Hypothalamus (tissue), 51 donors: ENCODE measurements at places on chromosomes 6 and 20.
A peak's percentile ranks its signal among the peaks of the same experiment; 100 is the strongest.

- no peak for DNase-seq
These were observed 230.1 kb upstream of the MOCS1 start for GRCh38 chr6:40164345-40164755.

DNA sequence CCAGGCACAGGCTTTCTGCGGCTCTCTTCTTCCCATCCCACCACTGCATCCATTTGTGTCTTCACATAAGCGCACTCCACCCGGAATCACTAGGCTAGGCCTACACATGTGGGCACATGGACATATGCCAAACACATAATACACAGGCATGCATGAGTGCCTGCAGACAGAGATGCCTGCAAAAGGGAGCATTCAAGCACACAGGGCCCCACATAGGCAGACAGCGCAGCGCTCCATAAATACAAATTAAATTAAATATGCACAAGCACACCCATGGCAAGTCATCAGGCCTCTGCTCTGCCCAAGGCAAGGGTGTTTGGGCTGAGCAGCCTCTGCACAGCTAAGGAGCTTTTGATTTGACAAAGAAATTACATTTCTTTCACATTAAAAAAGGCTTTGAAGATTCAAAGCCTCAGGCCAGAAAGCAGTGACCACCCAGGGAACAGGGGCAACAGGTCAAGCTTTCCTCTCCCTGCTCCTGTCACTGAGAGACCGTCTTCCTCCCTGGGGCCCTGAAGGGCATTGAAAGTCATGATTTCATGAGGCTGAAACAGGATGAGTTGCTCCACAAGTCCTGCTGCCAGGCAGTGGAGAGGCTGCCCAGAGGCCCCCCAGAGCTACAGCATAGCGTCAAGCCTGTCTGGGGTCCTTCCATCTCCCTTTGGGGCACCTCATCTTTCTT is 134.2 kb upstream of the LRFN2 start:
- DNase-seq: no peak

GRCh38 chr6:85068221-85068620 is 303.8 kb upstream of the TBX18 start:
- DNase-seq: no peak

DNA sequence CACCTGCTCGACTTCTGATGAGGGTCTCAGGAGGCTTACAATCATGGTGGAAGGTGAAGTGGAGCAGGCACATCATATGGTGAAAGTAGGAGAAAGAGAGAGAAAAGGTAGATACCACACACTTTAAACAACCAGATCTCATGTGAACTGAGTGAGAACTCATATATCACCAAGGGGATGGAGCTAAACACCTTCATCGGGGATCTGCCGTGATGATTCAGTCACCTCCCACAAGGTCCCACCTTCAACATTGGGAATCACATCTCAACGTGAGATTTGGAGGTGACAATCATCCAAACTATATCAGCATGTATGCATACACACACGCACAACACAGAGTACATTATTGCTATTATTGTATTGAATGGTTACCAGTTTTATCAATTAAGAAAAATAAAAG is 453.3 kb upstream of the NRSN1 start:
- no peak for DNase-seq

- no peak for DNase-seq
These were observed 38.8 kb downstream of the MRS2 start for GRCh38 chr6:24441599-24441904.

DNA sequence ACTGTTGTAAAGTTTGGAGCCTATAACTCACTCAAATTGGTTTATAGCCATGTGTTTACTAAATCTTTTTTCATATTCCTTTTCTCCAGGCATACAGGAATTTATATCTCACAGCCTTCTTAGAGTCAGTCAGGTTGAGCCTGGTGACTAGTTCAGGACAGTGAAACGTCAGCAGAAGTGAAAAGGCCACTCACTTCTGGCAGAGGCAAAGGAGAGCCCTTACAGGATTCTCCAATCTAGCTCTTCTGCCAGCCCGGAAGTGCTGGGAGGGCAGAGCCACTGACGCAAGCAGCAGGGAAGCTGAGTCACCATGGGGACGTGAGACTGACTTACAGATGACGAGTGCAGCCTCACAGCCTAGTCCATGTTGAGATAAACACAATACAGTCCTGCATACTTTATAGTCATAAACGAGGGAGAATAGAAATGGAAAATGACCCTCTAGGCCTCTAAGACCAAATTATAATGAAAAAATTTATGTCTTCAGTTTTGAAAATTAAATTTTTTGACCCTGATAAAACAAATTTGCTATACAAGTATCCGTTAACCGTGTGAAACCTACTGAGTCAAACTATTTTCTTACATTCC is 1.3 kb downstream of the PXT1 start:
- DNase-seq: peak; percentile 61

DNA sequence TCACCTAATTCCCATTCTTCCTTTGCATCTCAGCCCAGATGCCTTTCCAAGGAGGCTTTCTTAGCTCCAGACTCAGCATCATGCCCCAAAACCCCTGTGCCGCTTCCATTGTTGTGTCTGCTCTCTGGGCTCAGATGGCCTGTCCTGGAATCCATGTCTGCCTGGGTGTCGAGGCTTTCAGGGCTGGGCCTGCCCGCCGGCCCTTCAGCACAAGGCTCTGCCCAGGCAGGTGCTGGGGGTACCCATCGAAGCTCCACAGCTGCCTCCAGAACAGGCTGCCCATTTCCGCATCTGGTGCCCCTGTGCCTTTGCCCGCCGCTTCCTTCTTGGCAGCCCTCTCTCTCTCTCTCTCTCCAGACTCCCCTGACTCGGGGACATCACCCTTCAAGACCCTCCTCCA is 1.2 kb downstream of the CPXM1 start:
- DNase-seq: no peak

DNA sequence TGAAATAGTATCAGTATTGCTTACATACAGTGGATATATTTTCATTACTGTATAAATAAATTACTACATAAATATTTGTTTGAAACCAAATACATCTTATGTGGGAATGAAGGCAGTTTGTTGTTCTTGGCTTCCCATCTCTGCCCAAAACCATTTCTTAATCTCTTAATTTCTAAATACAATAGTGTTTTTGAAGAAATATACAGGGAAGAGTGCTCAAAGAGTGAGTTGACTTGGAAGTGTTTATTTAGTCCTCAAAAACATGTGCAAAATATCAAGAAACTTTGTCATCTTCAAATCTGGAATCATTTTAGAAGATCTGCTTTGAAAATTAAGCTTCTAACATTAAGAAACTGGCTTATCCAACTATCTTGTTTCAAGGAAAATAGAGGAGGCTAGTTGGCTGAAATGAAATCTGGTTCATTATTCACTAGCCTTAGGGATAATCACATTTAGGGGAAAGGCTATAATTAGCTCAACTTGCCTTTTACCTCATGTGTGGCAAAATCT is 259.8 kb upstream of the FLRT3 start:
- DNase-seq: no peak

GRCh38 chr20:4808872-4809271 is 87.2 kb downstream of the PRND start:
- no peak for DNase-seq

DNA sequence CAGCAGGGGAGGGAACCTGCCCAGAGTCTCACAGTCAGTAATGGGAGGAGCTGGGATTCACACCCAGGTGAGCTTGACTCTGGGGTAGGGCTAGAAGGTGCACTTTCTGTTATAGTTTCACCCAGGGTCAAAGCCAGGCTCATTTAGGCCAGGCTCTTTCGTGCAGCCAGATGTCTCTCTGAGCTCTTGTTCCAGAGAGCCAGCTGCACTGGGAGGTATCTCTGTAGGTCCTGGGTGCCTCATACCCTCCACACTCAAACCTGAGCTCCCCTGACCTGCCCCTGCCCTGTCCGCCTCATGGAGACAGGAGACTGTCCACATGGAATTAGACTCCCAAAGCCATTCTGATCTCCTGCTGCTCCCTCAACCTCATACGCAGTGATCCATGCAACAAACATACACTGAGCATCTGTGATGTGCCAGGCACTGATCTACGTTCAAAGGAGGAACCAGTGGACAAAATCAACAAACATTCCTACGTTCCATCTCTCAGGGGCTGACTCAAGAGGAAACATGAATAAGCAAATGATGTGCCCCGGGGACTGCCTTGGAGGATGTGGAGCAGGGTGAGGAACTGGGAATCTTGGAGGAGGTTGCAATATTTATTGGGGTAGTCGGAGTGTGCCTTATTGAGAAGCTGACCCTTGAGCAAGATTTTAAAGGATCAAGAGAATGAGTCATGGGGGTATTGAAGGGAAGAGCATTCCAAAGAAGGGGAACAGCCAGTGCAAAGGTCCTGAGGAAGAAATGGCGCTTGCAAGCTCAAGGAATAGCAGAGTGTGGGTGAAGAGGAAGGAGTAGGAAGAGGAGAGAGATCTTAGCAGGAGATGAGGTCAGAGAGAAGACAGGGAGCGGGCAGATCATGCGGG is 71.3 kb upstream of the TOX2 start:
- no peak for DNase-seq

DNA sequence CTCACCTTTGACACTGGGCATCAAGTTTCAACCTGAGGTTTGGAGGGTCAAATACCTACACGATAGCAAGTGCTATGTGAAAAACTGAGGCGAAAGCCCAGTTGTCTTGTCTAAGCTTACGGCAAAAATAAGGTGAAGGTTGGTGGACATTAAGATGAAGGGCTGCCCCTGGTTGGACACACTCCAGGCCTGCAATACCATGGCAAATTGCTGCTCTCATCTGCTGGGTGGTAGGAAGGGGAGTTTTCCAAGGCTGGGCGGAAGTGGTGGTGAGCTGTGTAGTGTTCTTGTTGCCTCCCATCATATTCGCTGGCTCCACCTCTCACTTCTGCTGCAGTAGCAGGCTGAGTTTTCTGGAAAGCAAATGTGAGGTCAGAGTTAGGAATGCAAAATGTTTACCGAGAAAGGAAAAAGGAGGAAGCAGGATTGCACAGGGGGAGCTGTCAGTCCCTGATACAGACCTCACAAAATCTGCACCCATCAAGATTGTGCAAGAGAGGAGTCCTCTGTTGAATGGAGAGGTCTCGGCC is 33.7 kb downstream of the SCP2D1 start:
- no peak for DNase-seq

GRCh38 chr6:53359843-53360092 is 11.0 kb upstream of the ELOVL5 start:
- DNase-seq: no peak

DNA sequence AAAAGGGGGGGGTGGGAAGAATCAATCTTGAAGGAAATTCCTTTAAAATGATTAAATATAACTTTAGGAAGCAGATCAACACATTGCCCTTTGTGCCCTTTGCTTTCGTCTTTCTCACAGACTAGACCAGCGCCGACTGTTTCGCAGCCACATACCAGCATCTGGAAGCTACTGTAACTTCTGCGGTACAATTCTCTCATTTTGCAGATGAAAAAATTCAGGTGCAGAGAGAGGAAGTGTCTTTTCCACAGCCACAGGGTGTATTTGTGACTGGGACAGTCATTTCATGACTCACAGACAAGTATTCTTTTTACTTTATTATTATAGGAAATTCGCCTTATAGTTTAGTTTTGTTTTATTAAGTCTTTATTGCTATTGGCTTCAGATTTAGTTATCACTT is 84.2 kb downstream of the UST start:
- no peak for DNase-seq

DNA sequence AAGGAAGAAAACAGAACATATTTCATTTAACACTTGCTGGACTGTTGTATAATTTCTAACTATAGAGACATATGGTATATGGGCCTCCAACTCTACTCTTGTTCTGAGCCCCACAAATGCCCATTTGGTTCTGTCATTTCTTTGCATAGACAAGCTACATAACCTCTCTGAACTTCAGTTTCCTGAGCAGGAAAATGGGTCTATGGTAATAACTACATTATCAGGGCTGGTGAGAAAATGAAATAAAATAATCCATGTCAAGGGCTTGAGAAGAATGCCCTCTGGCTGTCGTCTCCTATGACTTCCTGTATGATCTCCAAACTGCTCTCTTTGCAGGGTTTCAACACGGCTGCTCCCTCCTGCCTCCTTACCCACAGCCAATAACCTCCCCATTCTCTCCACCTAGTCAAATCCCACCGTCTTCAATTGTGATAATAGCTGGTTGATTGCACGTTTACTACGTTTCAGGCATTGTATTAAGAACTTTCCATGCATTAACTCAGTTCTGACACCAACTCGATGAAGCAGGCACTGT is 12.0 kb downstream of the ZCCHC3 start:
- no peak for DNase-seq

DNA sequence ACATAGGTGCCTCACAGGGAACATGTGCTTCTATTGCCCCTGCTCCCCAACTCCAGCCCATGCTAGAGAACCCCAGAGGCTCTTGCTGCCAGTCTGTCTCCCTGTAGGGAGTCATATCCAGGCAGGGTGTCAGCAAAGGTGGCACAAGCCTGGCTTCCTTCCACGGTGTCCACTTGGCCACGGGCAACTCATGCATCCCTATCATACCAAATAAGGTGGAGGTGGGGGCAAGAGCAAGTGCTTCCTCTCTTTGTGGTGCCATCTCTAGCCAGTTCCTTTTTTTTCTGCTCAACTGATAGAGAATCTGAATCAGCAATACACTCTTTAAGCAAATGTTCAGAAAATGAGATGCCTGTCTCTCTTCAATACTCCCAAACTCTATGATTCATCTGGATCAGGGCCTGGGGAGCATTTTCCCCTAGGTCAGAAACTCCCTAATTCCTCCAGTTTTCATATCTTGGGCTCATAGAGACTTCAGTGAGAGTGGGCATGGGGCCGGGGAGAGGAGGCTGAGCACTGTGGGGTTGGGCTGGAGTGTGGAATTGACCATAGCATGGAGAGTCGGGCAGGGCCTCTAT is 105.1 kb upstream of the GPR6 start:
- no peak for DNase-seq
